Right hindlimb (tissue), 1 donor: ENCODE measurements at places on chromosomes 2 and 18.

GRCh38 chr2:7777668-7778067 is 860.5 kb downstream of the RNF144A start:
- DNase-seq: no peak

- no peak for DNase-seq
These were observed 9.5 kb upstream of the RPRM start for GRCh38 chr2:153488072-153488471.

DNA sequence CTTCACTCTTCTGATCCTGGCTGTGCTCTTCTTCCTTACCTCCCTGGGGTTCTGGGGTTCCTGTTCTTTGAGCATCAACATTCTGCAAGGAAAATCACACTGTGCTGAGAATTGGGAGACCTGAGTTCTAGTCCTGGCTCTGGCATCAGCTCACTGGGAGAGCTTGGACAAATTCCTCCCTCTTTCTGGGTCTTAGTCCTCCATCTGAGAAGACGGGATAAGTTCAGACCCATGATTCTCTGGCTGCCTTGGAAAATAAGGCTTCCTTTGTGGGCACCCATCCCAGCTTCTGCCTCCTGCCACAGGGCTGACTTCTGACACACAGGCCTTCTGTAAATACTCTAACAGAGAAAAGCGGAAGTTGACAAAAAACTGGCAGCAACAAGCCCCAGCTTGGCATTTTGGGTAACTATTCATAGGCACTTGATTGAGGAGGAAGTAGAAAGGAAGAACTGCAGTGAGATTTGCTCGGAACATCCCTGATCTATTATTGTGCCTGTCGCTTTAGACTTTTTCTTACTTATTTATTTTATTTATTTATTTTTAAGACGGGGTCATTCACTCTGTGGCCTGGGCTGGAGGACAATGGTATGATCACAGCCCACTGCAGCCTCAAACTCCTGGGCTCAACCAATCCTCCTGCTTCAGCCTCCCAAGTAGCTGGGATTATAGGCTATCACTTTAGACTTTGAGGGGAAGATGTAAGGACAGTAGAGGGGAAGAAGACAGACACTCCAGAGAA is 7.9 kb downstream of the PCBP1 start:
- DNase-seq: peak; percentile 50

- no peak for DNase-seq
These were observed 47.0 kb downstream of the TSHZ1 start for GRCh38 chr18:75257605-75258004.

GRCh38 chr2:54588244-54588899 is 132.2 kb downstream of the SPTBN1 start:
- DNase-seq: no peak

GRCh38 chr2:11375689-11376027 is 31.2 kb upstream of the ROCK2 start:
- DNase-seq: no peak

DNA sequence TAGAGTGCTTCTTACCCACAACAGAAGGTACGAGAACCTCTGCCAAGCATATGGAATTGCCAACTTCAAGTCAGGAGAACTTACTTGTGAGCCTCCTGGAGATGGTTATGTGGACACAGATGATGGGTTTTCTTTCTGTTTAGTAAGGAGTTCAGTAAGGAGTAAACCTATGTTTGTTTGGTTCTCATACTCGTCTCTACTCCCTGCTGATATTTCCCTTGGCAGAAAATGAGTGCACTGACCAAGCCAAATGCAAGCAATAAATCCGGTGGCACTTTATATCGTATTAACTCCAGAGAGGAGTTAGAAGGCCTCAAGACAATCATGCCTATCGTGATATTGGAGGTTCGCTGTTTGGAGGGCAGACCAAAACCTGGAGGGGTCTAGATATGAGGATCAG is 83.2 kb upstream of the CYP1B1 start:
- no peak for DNase-seq

- no peak for DNase-seq
These were observed 83.3 kb downstream of the RND3 start for GRCh38 chr2:150404147-150404546.

DNA sequence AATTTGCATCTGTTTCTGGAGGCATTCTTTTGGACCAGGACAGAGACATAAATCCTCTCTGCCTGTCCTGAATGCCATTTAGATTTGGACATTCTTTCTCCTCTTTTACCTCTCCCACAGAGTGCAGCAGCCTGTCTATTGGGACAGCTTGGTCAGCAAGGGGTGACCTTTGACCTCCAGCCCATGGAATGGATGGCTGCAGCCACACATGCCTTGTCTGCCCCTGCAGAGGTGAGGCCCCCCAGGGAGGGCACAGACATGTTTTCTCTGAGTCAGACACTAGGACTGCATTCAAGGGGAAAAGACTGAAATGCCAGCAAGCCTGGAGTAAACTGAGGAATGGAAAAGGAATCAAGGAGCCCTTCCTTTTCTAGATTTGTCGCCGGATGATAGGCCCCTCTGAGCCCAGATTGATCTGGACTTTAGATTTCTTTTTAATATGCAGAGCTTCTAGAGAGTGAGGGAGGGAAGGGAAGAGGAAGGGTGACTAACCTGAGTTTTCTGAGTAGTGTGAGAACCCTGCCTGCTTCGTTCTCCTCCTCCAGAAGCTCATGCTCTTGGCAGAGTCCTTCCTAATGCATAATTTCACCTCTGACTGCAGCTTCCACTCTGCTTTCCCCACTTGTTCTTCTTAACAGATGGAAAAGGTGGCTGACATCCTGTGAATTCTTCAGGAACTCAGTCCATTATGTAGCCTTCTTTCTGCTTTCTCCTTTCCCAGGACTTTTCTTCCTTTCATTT is 16.1 kb upstream of the TTLL4 start:
- DNase-seq: no peak

- no peak for DNase-seq
These were observed 82.5 kb downstream of the LIMS1 start for GRCh38 chr2:108616751-108617161.

GRCh38 chr18:56067214-56067894 is 479.4 kb upstream of the TCF4 start:
- no peak for DNase-seq

- no peak for DNase-seq
These were observed 37.8 kb upstream of the PTPN4 start for GRCh38 chr2:119721904-119722303.

DNA sequence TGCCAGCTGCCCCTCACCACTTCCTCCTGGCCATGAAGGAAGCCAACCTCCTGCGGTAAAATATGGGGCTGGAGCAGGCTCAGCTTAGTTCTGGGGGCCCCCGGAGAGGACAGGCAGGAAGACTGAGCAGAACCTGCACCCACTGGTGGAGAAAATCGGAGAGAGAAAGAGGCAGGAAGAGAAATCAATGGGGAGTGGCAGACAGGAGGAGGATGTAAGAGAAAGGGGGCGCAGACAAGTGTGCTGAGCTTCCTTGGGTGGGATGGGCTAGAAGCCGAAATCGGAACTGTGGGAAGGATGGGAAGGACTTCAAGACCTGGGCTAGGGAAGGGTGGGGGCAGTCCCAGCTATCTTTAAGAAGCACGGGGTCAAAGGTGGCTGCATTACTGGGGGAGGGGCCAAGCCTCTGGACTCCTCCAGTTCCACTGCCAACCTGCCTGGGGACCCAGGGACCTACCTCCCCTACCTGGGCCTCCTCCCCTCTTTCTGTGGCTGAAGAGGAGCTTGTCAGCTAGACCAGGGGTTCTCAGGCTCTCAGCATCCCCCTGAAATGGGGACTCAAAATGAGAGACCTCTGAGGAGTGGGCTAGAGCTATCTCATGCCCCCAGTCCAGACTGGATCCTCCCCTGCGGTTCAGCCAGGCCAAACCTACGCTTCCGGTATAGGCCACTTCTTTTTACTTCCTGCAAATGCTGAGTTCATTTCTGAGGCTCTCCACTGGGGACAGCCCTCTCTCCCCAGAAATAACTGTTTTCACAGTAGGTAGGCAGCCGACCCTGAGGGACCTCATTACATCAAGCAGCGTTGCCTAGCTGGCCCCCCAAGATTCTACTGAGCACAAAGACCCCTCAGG is 33.6 kb upstream of the B3GNT7 start:
- no peak for DNase-seq

DNA sequence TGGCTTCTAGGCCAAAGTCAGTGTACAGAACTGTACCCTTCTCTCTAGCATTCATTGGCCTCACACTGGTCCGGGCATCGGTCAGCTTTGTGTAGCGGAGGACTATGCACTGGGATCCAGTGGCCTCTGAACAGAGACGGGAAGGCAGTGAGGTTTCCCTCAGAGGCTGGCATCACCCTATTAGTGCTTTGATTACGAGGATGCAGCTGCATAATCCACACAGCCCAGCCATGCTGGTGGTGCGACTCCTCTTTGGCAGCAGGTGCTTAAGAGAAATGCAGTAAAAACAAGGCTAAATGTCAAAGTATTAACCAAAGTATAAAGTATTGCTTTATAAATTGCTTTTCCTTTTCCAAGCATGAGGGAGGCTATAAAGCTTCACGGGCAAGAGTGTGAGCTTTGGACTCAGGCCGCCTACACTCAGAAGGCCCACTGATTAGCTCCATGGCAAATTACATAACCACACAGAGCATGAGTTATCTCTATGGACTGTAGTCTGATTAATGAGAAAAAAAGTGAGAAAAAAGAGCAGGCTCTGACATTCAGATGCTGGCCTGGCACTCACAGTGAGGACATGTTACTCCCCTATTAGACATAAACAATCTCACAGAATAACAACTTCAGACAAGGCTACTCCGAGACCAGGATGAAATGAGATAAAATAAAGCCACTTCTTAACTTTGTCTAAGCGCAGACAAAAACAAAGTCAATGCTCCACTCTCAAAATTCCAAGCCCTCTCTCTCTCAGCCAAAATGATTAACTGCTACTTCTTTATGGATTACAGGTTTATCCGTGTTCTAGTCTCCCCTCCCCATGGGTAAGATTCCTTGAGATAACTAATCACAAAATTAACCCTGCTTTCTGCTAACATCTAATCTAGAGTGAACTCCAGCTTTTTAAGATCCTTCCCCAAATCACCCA is 6.4 kb upstream of the CRYGC start:
- DNase-seq: no peak

GRCh38 chr2:9152975-9153642 is 53.5 kb upstream of the ASAP2 start:
- DNase-seq: peak; percentile 73

DNA sequence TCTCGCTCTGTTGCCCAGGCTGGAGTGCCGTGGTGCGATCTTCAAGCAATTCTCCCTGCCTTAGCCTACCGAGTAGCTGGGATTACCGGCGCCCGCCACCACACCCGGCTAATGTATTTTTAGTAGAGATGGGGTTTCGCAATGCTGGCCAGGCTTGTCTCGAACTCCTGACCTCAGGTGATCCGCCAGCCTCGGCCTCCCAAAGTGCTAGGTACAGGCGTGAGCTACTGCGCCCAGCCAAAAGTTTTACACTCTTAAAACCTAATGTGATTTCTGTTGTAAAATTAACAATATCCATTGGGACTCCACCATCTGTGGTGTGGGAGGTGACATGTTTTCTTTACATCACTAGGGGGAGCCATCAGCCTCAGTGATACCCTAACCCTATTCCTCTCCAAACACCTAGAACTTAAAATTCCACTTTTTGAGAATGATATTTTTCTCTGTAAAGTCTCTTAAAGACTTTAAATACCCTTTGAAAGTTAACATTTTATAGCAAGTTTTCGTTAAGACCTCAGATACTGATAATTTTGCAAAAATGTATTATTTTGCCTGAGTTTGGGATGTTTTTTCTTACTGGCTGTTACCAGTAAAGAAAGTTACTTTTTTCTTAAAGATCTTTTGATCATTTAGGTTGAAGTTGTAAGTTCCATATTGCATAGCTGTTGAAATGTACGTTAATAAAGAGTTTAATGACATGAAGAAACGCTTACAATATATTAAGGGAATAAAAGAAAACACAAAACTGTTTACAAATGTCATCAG is 11.6 kb upstream of the EIF2AK2 start:
- peak; percentile 29 for DNase-seq

- DNase-seq: no peak
These were observed 42.1 kb downstream of the MTCL1 start for GRCh38 chr18:8747440-8747937.

- DNase-seq: no peak
These were observed 20.0 kb upstream of the STAT4 start for GRCh38 chr2:191170773-191171172.

DNA sequence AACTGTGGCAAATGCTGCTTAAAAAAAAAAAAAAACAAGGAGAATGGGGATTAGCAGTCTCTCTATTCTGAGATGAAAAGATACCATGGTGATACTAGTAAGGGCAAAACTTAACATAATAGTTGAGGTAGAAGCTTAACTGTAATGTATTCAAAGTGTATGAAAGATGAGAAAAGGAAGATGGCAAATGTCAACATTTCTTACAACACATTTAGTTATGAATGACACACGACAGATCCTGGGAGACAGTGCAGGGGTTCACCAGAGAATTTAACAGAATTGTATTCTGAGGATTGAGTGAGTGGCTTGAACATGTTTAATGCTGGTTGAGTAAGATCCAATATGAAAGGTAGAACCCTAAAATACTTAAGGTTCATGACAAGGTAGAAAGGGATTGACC is 52.7 kb downstream of the CUL3 start:
- no peak for DNase-seq

GRCh38 chr2:109535217-109535946 is 78.4 kb downstream of the SEPTIN10 start:
- no peak for DNase-seq

- no peak for DNase-seq
These were observed 31.9 kb downstream of the EXOC6B start for GRCh38 chr2:72793798-72794440.

GRCh38 chr2:138831154-138831553 is 51.0 kb upstream of the NXPH2 start:
- no peak for DNase-seq

GRCh38 chr2:40352041-40352702 is 99.7 kb downstream of the SLC8A1 start:
- DNase-seq: no peak

- no peak for DNase-seq
These were observed 603.3 kb downstream of the TDRD15 start for GRCh38 chr2:21727101-21727500.

DNA sequence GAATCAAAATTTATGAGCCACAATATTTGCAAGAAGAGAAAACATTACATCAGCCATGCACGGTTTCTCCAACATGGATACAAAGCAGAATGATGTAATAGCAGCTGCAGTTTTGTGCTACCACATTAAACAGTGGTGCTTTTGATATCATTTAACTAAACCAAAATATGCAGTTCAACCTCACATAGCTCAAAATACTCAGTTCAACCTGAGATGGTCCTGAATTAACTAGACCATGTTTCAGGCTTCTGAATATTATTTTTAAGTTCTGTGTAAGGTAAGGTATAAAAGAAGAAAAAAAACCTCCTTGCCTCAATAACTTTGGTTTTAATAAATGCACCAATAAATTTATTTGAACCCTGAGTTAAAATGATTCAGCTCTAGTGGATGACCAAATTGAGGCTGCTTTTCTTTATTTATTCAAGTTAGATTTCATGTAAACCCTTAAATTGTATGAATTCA is 18.8 kb upstream of the TSPYL6 start:
- DNase-seq: no peak

GRCh38 chr18:4119813-4120212 is 335.3 kb downstream of the DLGAP1 start:
- DNase-seq: no peak

DNA sequence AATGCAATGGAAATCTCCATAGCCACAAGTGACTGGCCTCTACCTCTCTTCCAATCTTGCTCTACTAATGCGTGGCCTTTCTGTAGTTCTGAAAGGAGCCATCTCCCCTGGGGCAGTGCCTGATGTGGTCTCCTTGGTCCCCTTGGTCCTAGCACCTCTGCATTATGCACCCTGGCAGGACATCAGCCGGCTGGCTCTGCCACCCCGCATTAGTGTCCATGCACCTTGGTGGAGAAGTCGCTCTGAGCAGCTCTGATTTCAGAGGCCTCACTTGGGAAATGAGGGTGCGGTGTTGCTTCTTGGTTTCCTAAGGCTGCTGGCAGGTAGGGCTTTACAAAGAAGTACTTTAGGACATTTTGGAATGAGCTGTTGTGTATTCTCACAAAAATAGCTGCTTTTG is 317.9 kb downstream of the GBX2 start:
- DNase-seq: no peak
